ENCODE measurements at places on chromosomes 1 and 21.

- DNase-seq, result no peak
These were observed 1887.4 kb downstream of the NCAM2 start for GRCh38 chr21:22885614-22886013.

DNA sequence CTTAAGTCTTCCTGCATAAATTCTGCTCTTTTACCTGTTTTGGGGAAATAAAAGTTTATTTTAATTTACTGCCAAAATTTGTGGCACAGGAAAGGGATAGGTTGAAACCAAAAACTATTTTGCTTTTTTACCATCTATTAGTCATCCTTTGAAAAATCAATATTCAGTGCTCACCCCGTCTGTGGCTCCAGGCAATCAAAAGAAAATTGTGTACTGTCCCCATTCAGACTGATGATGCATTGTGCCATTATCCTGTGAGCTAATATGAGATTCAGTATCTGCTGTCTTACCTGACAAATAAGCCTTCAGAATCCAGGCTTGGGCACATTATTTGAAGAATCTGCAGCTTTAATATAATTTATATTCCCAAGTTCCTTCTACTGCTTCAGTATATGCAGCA, 650.7 kb downstream of the KIF26B start:
- no peak for DNase-seq

- DNase-seq, result no peak
These were observed 1.4 kb downstream of the HLCS start for GRCh38 chr21:36964827-36965719.

GRCh38 chr1:9444532-9444931, 94.7 kb upstream of the SLC25A33 start:
- DNase-seq, result no peak

- no peak for DNase-seq
These were observed 6.0 kb downstream of the TRABD2B start for GRCh38 chr1:47991187-47991586.

DNA sequence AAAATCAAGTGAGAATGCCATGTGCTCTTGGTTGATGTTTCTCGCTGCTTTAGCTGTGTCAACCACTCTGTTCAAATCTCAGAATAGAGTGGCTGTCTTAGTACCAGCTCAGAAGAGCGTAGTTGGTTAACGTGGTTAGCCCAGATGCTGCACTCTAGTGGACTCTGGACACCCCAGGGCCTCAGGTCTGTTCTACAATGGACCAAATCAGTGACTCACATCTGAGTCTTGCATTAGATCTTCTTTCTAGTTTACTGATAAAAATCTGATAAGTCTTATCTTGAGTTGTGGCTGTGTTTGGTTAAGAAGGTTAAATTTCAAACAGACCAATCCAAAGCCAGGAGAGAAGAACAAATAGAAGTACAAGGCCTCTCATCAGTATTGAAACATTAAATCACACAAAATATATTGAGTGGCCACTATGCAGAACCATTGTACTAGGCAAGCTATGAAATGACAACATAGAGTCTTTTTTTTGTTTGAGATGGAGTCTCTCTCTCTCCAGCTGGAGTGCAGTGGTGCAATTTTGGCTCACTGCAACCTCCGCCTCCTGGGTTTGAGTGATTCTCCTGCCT, 104.1 kb downstream of the NR5A2 start:
- no peak for DNase-seq

DNA sequence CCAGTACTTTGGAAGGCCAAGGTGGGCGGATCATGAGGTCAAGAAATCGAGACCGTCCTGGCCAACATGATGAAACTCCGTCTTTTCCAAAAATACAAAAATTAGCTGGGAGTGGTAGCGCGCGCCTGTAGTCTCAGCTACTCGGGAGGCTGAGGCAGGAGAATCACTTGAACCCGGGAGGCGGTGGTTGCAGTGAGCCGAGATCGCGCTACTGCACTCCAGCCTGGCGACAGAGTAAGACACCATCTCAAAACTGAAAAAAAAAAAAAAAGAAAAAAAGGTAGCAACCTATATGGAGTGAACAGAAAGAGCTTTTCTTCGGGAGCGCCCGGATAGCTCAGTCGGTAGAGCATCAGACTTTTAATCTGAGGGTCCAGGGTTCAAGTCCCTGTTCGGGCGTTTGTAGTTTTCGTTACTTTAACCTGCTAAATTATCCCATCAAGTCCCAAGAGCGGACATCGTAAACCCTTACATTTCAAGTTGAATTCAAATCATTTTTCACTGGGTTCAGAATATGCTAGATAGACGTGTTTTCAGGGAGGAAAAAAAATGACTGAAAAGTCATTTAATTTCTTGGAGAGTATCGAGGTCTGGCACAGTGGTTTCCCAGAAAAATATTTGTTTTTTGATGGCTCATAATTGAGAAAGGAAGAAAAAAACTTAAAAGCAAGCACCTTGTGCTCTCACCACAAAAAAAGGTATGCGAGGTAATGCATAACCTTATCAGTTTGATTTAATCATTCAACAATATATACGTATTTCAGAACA, 9.8 kb upstream of the MDM4 start:
- DNase-seq, result peak; percentile 95

DNA sequence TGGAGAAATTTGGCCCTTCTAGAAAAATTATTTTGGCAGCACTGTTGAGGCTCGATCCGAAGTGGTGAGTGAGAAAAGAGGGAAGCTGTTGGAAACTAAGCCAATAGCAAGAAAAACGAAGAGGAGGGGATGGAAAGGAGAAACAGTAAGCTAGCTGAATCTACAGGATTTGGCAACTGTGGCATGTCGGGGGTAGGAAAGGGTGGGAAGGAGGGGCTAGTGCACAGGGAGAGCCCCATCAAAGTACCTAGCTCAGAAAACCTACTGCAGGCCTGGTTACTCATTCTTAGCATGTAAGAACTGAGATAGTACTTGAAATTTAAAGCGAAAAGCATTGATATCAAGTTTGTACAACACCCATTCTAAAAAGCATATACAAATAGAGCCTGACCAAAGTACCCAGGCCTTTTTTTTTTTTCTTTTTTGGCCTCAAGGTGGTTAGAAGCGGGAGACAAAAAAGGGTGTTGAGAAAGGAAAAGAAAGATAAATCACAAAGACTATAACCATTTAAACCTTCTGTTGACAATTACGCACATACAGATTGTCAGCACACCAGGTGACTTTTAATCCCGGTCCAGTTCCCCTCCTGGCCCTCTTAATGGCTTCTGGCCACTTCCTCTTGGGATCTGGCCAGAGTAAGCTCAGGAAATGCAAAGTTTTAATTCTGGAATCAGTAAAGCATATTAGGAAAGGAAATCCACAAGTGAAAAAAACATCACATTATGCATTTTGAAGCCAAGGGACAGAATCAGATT, 50.4 kb downstream of the SLC16A1 start:
- no peak for DNase-seq

DNA sequence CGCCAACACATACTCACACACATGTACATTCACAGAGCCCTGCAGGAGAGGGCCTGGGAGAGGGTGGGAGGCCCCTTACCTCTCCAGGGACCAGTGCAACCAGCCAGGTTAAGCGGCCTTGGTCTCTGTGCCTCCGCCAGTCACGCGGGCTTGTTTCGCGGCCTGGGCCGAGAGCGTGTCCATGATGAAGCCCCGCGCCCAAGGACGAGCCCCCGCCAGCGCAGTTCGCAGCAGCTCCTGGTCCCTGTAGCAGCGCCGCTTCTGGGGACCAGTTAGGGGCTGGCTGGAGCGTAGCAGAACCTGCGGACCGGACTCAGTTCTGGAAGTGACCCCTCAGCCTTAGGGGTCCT, 7.3 kb upstream of the FAM167B start:
- no peak for DNase-seq

DNA sequence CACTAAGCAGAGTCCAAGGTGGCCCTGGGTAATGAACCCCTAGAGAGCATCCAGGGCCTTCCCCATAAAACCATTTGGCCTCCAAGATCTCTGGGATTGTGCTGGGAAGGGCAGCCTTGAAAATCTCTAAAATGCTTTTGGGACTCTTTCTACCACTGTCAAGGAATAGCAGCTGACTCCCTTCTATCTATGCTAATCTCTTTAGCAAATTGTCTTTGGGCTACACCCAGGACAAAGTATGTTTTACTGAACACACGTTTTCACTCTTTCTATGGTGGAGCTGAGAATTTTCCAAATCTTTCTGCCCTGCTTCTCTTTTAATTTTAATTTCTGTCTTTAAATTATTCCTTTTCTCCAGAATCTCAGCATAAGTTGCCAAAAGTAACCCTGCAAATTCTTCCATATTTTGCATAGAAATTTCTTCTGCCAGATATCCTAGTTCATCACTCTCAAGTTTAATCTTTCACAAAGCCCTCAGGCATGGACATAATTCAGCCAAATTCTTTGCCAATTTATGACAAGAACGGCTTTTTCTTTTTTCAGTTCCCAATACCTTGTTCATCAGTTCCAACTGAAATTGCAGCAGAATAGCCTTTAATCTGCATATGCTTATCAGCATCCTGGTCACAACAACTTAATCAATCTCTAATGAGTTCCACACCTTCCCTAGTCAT, 687.0 kb upstream of the ADGRL4 start:
- DNase-seq, result no peak

DNA sequence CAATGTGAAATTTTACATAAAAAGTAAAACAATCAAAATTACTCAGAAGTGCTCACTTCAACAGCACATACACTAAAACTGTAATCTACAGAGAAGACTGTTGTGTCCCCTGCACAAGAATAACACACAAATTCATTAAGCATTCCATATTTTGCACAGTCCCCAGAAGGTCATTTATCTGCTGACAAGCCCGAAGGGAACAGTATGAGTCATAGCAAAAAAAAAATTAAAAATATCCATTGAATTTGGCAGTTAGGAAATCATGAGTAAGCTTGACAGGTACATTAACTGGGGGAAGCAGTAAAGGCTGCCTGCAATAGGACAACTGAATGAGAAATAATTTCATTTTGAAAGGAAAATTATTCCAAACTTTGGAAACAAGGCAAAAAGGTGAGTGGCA, 3.3 kb upstream of the CACYBP start:
- DNase-seq, result no peak

DNA sequence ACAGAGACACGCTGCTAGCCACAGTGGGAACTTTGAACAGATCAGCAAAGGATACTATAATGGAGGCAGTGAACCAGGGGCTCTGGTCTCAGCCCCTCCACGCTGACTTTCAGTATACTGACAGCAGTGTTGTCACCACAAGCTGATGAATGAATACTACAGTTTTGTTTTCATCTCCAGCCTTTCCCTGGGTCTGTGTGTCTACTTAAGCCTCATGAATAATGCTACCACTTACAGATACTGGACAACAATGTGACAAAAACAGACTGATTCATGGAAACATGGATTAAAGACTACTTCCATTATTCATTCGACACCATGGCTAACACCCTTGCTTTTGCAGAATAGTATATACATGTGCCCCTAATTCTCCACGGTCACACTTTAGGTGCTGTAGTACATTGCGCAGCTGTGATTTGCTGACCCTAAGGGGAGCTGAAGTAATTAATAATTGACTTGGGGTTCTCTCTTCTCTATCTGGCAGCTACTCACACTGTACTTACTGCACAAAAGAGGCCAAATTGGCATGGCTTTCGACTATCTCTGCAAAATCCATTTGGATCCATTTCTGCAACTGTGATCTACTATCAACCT, 203.2 kb upstream of the LYPLAL1 start:
- DNase-seq, result no peak

GRCh38 chr21:29332461-29333362, 34.0 kb downstream of the BACH1 start:
- DNase-seq, result no peak

GRCh38 chr21:35070436-35070835, 21.3 kb upstream of the RUNX1 start:
- DNase-seq, result no peak

DNA sequence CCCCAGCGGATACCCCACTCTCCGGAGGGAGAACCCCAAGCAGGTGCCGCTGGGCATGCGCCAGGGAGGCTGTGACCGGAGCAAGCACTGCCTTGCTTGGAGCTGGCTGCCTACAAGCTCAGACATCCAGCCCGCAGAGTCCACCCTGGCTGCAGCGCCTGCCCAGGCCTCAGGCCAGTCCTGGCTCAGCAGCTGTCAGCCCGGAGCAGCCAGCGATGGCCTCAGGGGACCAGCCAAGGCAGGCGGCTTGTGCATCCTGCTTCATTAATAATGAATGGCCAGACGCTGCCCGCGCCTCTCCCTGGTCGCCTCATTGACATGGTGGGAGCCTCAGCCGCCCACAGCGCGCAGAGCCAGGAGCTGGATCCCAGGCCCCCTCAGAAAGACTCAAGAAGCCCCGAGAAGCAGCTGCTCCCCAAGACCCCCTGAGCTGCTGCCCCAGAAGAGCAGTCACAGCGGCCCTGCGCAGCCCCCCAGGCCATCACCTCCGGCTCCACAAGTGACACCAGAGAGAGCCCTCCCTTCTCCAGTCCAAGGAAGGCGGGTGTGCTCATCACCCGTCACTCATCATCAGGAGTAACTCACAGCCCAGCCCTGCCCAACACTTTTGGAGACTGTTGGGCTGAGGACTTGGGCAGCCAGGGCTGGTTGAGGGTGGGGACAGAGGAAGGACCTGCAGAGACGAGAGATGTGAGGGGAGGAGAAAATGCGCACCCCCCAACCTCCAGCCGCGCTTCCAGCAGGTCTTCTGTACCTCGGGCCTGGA, 19.6 kb downstream of the KCNAB2 start:
- no peak for DNase-seq

- DNase-seq, result no peak
These were observed 86.2 kb downstream of the NGF start for GRCh38 chr1:115251856-115252255.

DNA sequence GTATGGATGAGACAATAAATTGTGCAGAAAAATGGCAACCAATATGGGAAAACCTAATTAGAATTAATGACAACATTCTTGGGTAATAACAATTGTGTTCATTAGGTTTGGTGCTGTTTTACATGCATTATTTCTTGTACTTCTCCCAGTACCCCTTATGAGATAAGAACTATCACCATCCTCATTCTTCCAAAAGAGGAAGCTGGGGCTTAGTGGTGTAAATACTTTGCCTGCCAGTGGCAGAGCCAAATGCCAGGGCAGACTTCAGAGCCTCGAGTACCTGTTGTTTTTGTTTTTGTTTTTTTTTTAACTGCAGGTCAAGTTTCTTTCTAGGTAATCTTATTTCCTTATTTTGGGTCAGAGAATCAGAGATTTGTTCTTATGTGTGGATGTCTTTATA, 206.4 kb downstream of the RHOU start:
- DNase-seq, result no peak

- no peak for DNase-seq
These were observed 70.7 kb downstream of the CAPZB start for GRCh38 chr1:19414515-19415121.

GRCh38 chr1:159892944-159893343, 7.0 kb downstream of the CFAP45 start:
- no peak for DNase-seq

- DNase-seq, result no peak
These were observed 49.3 kb upstream of the POU2F1 start for GRCh38 chr1:167171286-167171929.

GRCh38 chr1:158020886-158021620, 27.6 kb downstream of the KIRREL1 start:
- no peak for DNase-seq

Data from Jurkat, Clone E6-1 (cell line).